Head of caudate nucleus (tissue), 42 donors: ENCODE measurements at places on chromosomes 1 and 21.

DNA sequence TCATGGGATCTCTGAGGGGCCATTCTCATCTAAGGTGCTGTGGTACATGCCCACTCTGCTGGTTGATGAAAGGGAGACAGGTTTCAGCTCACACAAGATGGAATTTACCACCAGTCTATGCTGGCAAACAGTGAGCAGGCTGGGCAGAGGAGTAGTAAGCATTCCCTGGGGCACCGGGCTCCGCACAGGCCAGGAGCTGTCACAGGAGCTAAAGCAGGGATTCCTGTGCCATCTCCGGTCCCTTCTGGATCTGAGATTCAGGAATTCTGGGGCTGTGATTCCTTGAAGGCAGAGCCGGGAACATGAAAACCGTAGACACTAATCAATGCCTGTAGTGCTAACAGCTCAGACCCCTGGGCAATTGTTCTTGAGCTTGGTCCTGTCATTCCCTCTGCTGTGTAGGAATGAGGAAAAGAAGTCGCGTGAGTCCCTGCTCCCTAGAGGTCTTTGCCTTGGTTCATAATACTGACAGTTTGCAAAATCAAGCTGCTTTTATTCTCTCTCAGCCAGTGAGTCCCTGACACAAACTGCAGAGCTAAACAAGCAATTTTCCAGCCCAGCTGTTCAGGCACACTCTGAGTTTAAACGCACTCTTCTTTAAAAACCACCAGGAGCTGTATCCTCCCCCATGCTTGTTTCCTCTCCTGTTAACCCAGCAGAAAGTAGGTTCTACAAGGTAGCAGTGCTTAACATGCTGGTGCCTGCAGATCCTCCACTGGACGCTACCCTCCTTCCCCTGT lies 52.5 kb downstream of the MDM4 start:
- no peak for DNase-seq

DNA sequence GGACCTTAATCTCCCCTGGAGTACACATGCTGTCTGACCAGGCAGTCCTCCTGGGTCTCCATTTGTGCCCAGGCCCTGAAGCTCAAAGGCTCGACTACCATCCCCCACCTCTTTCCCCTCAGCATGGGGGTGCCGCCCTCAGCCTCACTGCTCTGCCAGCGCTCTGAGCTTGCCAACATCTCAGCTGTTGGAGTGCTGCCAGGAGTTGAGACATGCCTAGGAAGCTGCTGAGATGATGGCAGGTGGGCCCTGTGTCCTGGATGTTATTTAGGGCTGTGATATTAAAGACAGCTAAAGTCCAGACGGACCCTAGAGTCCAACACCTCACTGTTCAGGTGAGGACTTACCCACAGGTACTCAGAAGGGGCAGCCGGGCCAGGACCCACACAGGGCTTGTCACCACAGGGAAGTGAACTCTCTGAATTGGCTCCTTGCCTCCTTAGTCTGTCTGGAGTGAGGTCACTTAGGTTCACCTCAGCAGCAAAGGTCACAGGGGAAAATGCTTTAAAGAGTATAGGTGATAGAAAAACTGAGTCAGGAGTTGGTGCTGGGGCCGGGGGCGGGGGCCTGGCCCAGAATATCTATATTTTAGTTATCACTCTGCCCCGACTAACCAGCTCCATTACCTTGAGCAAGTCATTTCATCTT lies 19.7 kb upstream of the KCNC4 start:
- peak; percentile 65 for DNase-seq

DNA sequence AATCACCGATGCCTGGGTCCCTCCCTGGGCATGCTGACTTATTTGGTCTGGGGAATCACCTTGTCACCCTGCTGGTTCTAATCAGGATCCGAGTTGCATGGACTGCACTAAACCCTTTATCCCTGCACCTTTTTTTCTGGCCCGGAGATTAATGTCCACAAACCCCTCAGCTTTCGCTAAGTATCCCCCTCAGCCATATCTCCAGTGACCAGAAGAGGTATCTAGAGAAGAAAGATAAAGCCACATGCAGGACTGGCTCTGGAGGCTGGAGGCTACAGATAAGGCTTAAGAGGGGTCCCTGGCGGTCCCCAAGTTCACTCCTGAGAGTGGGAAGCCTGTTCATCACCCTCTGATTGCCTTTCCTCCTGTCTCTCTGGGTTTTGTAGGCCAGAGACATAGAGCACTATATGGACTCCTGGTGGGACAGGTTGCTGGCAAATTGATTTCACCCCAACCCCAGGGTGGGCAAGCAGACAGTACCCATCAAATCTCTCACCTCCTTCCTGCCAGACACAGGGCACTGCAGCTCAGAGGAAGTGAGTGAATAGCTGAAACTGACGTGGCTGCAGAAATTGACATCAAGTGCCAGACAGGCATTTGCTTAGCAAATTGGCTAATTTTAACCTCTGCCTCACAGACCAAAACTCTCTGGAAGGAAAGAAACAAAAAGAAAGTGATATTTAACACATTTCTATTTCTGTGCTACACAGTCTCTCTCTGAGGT lies 38.8 kb downstream of the HMGB4 start:
- DNase-seq, result no peak

DNA sequence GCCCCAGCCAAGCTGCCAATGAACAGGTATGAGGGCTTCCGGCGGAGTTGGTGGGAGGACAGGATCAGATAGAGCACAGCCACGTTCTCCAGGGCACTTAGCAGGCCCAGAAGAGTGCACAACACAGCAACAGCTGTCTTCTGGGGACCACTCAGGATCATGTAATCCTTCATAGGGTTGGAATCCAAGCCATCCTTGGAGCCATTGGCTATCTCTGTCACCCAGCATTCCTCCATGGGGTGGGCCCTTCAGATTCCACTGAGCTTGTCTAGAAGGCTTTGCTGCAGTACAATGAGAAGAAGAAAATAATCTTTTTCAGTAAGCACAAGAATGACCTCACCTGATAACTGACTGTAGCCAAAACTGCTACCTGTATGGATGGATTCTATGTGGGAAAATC lies 7.3 kb upstream of the FUCA1 start:
- no peak for DNase-seq

GRCh38 chr1:68801440-68801839 lies 304.6 kb upstream of the DEPDC1 start:
- no peak for DNase-seq

- no peak for DNase-seq
These were observed 6.2 kb downstream of the RASSF5 start for GRCh38 chr1:206513312-206514111.
